ENCODE measurements at places on chromosomes 12 and 14. TPM values are rescaled to one million over a fixed set of nuclear protein-coding genes. Genes with fewer than 3 reads are reported as not detected.

The CBX5 gene
- total RNA-seq = 24.2 TPM

The DIO2 gene
- 15.2 TPM for total RNA-seq

The TUNAR gene
- not detected for total RNA-seq

The ADAM20 gene
- total RNA-seq = not detected

The GDF3 gene
- total RNA-seq = not detected

The MBD6 gene
- 24.6 TPM for total RNA-seq

The FGF23 gene
- total RNA-seq = not detected
